Right hindlimb (tissue), 1 donor: ENCODE measurements at places on chromosomes 5 and 9.

DNA sequence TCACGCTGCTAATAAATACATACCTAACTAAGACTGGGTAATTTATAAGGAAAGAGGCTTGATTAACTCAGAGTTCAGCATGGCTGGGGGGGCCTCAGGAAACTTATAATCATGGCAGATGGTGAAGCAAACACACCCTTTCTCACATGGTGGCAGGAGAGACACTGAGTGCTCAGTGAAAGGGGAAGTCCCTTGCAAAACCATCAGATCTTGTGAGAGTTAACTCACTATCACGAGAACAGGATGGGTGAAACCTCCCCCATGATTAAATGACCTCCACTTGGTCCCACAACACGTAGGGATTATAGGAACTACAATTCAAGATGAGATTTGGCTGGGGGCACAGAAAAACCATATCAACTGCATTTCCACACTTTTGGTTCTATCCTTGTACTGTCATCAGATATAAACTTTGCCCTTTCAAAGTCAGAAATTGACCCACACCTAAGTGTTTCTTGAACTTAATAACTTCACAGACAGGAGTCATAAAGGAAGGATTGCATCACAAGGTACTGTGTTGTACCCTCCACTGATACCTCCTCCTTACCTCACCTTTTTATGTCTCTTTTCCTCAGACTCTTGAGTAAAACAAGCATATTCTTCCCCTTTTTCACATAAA, 319.1 kb upstream of the PIK3R1 start:
- DNase-seq = no peak

GRCh38 chr9:120107138-120107537, 472.8 kb downstream of the CDK5RAP2 start:
- no peak for DNase-seq

DNA sequence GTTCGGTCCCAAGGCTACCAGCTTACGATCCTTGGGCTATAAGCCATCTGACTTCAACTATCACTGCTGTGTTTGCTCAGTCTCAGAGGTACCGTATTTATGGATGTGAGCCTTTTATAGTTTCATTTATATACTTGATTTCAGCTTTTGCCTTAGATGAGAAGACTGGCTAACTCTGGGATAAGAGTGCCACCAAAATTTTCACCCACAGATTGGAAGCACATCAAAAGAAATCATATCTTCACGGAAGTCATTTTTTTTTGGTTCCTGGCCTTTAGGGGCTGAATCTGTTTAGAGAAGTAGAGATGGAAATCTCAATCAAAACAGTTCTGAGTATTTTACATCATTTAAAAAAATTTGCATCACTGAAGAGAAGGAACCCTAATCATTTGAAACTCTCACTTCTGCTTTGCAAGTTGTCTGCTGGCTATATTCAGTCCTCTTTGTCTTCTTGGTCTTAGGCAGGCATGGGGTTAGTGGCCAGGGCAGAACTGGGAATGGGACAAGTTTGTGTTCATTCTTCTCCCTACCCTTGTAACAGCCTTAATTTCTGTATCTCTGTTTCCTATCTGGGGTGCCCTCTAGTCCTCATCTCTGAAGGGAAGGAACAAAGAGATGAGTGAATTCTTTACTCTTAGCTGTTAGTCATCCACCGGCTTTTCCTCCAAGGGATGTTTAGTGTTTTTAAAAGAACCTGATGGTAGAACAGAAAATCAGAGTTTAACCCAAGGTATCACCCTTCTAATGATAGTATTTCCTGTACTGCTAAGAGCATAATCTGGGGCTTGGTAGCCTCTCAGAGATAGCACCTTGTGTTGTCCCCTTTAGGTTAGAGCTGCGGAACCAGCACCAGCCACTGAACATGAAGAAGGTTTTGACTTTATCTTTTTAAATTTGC, 14.1 kb upstream of the TNFAIP8 start:
- no peak for DNase-seq

DNA sequence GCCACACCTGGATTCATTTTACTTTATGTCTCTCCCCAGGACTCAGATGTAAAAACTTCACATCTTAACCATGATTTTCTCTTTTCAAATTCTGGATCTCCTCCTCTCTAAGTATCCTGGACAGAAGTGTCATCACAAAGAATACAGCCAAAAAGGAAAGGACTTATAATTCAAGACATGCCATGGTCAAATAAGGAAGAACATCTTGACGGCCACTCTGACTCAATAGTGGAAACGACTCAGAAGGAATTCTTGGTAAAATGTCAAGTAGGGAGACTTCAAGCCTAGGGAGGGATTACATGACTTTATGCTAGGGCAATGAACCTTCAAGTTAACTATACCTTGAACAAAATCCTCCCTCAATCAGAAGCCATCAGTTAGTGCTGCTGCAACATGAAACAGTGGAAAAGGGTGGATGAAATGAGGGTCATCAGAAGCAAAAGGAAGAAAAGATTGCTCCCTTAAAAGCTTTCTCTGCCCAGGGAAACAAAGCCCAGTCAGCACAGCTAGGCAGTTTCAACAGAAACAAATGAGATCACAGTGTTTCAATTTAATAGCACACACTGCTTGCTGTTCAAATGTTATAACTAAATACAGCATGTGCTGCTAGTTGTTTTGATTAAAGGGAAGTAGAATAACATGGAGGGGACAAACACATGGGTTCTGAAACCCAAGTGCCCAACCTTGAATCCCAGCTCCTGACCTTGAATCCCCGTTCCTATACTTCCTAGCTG, 101.4 kb downstream of the LPAR1 start:
- DNase-seq = no peak

- DNase-seq = no peak
Observed at GRCh38 chr9:131873335-131873734, 133.5 kb upstream of the RAPGEF1 start.

DNA sequence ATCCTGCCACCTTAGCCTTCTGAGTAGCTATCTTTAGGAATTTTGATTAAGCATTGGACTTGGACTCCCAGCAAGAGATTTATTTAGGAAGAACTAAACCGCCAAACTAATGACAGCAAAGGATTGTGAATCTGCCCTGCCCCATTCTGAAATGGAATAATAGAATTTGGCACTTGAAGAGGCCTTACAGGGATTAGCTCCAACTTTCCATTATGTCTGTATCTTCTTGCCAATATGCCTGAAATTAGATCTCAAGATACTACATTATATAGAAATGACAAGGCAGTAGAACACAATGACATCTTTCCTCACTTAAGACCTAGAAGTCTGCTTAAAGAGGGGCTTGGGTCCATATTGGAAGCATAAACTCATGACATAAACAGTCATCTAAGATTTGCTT, 77.0 kb upstream of the DPYSL3 start:
- no peak for DNase-seq

- DNase-seq = no peak
Observed at GRCh38 chr5:30413540-30413939, 779.9 kb upstream of the CDH6 start.

DNA sequence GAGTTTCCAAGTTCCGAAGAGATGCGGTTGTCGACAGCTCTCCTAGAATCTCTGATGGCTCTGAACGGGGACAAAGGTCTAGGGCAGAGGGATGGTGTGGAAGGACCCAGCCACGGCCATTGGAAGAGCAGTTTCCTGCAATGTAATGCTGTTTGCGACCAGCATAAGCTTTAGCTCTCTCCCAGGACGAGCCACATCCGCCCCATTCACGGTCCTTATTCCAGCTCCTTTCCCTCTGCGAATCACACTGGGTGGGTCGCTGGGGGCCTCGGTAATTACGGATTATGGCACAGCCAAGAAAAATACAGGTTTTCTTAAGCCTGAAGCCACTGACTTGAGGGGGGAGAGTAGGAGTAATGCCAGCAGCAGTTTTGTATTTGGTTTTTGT, 22.7 kb downstream of the ANXA2R start:
- no peak for DNase-seq

GRCh38 chr5:158079097-158079496, 220.2 kb upstream of the CLINT1 start:
- no peak for DNase-seq

DNA sequence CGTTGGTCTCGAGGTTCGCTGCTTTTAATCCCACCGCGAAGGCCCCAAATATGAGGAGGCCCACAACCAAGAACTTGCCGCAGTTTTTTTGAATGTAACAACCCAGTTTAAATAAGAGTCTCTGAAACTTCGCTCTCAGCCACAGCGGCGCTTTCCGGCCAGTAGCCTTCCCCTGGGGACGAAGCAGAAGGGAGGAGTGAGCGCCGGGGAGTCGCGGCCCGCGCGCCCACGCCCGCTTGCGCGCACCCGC, 10.4 kb downstream of the PTCH1 start:
- peak; percentile 73 for DNase-seq

- DNase-seq = no peak
Observed at GRCh38 chr5:107469485-107470294, 201.0 kb downstream of the EFNA5 start.
